ENCODE measurements at places on chromosomes 12 and 14.

GRCh38 chr12:101018540-101018939 lies 191.5 kb downstream of the SLC5A8 start:
- no peak for DNase-seq

- DNase-seq, result no peak
Observed at GRCh38 chr12:54571193-54572188, 17.0 kb downstream of the PPP1R1A start.

- no peak for DNase-seq
Observed at GRCh38 chr12:10088955-10089900, 9.6 kb downstream of the CLEC1A start.

GRCh38 chr14:100882026-100882967 lies 21.2 kb downstream of the RTL1 start:
- DNase-seq, result no peak

DNA sequence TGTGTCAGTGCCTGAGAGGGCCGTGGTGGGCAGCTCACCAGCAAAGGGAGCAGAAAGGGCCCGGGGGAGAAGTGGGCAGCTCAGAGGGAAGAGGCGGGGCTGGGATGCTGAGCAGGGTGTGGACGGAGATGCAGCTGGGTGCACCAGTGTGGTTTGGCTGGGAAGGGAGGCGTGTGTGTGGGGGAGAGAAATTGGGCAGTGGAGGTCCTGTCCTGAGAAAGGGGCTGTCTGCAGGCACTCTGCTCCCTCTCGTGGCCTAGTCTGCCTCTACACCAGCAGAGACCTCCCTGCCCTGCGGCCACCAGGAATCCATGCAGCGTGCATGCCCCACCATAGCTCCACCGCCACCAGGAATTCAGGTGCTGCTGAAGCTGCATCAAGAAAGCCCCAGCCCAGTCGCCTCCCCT lies 6.4 kb downstream of the TMEM121 start:
- no peak for DNase-seq

DNA sequence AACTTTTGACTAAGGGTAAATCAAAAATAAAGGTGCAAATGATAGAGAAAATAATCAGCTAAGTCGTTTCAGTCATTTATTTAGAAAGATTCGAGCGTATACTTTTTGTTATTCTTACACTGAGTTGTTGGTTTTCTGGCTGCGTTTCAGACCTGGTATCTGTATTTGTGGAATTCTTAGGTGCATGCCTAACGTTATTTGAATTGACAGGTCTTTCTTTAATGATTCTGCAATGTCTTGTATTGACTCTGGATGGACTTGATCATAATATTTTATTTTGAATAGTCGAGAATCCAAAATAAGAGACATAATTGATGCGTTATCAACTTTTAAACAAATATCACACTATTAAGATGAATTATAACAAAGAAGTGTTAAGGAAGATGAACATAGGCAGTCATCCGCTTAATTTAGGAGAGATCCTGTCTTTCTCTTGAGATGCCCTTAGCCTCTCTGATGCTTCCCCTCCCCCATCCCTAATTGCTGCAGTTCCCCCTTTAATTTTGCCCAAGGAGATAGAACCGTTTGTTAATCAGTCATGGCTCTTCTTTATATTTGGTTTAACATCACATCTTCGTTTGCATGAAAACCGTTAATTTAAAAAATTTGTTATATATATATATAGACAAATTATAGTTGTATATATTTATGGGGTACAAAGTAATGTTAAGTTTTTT lies 1.8 kb downstream of the ALX1 start:
- DNase-seq, result no peak

DNA sequence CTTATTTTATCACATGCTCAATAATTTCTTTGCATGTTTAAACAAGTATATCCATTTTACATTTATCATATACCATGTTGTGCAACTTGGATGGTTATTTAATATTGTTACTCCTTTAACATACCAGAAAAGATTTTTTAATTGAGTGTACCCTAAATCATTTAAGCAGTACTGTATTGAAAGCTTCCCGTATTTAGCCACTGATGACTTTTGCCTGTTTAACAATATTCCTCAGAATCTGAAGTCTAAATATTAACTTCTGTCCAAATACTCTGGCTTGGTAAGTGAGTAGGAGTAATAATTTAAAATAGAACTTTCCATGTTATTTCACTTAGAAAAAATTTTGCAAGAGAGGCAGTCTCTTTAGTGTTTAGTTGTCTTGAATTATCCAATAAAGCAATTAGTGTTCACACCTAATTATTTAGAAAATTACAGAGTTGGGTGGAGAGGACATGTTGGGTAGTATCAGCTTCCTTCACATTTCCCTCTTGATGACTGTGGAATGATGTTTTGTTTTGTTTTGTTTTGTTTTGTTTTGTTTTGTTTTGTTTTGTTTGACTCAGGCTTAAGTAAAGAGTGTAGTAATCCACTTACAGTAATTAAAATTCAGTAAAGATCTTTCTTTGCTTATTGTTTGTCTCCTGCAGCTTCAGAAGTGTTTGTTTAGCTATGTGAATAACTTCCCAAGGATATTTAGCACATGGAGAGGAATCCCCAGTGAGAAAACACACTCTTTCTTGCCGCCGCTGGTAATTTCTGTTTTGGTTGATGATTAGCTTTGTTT lies 59.5 kb downstream of the DAAM1 start:
- no peak for DNase-seq

DNA sequence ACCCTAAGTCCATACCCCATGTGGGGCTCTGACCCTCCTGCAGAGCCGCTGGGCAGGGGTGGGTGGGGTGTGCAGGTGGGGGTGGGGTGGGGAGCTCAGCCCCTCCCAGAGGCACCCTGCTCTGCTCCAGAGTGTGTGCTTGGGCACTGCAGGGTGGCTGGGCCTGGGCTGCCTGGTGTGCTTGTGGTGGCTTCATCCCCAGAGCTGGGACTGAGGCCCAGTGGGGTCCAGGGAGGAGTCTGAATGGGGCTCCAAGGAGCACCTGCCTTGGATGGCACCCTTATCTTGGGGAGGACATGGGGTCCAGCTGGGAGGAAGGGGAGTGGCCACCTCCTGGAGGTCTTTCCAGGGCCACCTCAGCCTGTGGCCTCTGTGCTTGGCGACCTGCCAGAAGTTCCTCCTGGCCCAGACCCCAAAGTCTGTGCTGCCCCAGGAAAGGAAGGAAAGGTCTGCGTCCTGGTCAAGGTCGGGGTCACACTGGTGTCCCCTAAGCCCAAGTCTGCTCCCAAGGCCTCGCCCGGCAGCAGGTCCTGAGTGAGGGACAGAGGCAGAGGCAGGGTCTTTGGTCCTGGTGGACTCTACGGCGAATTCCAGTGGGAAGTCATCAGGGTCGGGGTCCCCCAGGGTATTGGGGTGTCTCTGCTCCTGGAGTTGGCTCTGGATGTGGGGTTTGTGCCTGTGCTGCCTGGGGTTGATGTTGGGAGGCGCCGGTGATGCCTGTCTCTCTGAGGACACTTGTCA lies 373.4 kb downstream of the TMEM121 start:
- DNase-seq, result no peak

- DNase-seq, result no peak
Observed at GRCh38 chr12:6569312-6569711, 1.2 kb upstream of the NOP2 start.

DNA sequence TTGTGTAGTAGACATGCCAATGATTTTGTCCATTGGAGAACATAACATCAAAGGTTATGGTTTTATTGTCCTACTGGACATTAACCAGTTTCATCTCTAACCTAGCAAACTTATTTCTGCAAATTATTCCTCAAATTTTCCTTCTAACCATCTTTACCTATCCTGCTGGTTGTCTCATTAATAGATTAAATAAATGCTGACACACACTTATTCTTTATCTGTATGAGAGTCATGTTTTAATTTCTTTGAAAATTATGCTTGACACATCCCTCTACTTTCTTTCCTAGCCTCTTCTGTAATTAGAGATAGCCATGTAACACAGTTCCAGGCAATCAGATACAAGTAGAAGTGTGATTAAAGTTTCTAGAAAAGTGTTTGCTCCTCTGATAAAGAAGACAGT lies 98.9 kb downstream of the RPS29 start:
- DNase-seq, result peak; percentile 64

- DNase-seq, result no peak
Observed at GRCh38 chr14:96509457-96510090, 7.4 kb downstream of the PAPOLA start.

- DNase-seq, result no peak
Observed at GRCh38 chr12:52792185-52793029, 3.5 kb downstream of the KRT3 start.

DNA sequence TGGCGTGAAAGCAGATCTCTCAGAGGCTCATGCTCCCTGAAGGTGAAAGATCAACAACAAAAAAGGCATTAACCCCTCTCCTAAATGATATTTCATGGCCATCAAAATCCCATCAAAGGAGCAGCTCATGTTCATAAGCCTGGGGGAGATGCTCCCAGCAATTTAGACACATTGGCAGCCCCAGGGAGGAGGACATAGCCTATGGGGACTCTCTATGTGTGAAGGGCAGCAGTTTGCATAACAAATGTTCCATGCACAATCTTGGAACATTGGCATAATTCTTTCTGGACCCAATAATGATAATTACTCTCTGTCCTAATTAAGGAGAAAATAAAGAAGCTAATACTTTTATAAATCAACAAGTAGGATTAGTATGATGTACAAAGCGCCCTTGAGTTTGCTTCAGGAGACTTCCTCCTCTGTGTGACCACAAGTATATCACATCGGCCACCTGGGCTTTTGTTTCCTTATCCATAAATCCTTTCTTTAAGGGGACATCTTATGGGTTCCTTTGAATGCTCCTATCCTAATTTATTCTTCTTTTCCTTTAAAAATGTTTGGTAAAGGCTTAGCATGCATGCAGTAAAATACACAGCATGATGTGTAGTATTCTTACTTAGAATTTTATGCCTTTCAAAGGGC lies 161.9 kb upstream of the PLEKHG7 start:
- DNase-seq, result peak; percentile 2

DNA sequence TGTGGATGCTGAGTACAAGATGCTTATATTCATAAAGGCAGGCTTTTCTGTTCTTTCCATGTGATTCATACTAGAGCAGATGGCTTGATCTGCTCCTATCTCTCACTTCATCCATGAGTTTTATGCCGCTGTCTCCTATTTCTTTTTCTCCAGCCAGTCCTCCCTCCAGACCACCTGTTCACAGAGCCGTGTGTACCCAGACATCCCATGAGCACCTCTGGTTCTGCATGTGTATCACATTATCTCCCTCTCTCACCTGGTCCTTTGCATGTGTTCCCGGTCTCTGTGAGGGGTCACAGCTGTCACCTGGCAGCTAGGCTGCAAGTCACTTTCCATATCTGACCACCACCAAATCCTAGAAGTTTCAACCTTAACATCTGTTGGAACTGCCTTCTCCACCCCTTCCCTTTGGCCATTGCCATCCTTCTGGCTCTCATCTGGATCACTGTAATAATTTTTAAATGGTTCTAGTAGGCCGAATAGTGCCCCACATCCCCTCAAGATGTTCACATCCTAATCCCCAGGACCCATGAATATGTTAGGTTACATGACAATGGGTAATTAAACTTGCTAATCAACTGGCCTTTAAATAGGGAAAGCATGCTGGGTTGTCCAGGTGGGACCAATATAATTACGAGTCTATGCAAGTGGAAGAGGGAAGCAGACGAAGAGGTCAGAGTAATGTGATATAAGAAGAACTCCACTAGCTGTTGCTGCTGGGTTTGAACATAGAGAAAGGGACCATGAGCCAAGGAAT lies 168.1 kb downstream of the SNAPC1 start:
- no peak for DNase-seq

GRCh38 chr12:120625557-120626419 lies 14.6 kb upstream of the CABP1 start:
- peak; percentile 32 for DNase-seq

DNA sequence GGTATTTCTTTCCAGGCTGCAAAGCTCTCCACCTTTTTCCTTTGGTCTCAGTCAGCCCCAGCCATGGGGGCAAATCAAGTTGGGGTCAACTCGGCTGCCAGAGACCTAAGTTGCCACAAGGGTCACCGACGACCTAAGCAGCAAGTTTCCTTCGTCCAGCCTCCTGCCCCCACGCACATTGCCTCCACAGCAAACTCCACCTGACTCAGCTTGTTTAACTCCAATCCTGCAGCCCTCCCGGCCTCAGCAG lies 767 bp upstream of the KCNMB4 start:
- DNase-seq, result no peak

- DNase-seq, result no peak
Observed at GRCh38 chr12:41442896-41443295, 254.8 kb downstream of the PDZRN4 start.

DNA sequence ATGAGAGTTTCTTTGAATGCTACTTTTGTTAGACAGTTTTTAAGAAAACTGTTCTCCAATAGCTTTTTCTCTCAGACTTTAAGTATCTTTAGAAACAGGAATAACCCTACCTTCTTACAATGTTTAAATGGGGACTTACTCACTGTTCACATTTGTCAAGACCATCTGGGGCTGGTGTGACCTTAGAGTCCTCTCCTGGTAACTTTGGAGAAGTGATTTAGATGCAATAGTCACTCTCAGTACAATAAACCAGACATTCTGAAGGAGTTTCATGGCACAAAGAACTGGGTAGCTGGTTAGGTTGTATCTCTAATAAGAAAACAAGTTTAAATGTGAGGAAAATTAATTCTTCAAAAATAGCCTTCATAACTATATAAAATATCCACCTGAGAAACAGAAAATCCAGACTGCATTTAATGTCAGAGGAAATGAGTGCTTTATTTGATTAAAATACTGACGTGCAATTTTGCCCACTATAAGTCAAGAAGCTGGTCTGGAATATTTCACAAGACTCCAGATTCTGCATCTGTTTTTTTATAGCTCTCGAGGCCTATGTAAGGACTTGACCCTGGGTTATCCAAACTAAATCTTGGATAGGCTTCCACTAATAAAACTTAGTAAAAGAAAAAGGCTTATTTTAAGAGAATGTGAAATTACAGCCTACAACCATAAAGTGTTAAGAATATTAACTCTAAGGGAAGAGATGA lies 108.7 kb downstream of the PTGER2 start:
- DNase-seq, result no peak

DNA sequence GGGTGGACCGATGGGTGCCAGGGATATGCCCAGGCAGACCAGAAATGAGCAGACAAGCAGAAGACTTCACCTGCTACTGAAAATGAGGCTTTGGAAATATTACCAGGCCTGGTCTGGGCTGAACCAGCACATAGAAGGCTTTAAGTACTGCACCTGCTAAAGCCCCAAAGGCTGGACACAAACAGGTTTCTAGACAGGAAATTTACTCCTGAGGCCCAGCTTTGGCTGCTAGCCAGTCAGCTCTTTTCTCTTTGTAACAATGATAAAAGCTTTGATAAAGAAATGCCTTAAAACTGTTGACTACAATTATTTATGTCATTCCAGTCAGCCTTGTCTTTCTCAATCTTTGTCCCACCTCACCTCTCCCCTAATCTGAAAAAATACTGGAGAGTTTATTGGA lies 228.9 kb upstream of the EGLN3 start:
- DNase-seq, result no peak

GRCh38 chr14:20412411-20412810 lies 890 bp downstream of the TEP1 start:
- DNase-seq, result no peak

GRCh38 chr12:106138357-106138632 lies 459 bp downstream of the NUAK1 start:
- no peak for DNase-seq

- no peak for DNase-seq
Observed at GRCh38 chr12:121034616-121035305, 4.3 kb downstream of the OASL start.

Measured in hematopoietic multipotent progenitor cell treated with erythropoietin and hydrocortisone succinate and interleukin-3 and kit ligand, for 8 days (in vitro differentiated cells).